ENCODE measurements at places on chromosomes 1 and 21.

GRCh38 chr1:211511947-211512346, 20.0 kb upstream of the RD3 start:
- no peak for DNase-seq

DNA sequence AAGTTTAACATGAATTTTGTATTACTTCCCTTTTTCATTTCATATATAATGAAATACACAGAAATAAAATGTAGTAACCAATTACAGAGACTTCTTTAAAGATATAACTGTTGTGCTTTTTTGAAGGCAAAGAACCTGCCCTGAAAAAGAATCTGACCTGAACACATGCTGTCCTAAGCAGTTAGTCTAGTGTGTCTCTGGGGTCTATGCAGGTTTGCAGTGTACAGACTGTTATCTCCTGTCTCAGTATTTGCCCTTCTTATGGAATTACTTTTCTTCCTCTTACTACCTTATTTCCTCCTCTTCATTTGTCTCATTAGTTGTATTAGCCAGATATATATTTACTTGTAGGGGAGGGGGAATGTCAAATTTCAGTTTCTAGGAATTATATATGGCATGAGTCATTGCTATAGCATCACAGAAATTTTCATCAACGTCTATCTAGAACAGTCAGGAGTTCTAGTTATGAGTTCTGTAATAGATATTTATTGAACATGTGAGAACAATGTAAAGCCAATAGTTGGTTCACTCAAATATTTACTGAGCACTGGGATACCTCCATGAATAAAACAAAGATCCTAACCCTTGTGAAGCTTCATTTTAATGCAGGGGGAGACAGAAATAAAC, 28.4 kb upstream of the PLEKHO1 start:
- DNase-seq, result no peak

DNA sequence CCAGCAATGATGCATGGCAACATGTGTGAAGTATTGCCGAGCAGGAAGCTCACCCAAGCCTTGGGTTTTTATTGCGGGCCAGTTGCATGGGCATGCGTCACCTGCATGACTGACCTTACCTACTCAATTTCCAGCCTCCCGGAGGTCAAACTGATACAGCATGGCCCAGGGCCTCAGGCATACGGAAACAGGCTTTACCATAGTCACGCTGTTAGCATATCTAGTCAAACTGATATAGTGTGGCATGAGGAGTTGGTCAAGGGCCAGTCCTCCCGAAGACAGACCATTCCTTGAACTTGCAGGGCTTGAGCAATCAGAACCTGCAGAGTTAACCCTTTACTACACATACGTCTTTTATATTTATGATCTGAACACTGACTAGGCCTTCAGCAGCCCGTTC, 6.4 kb upstream of the DUSP12 start:
- DNase-seq, result no peak

- no peak for DNase-seq
Measured at GRCh38 chr1:44423591-44424537, 18.8 kb downstream of the RNF220 start.

GRCh38 chr1:10514490-10515235, 39.9 kb downstream of the PEX14 start:
- DNase-seq, result no peak

DNA sequence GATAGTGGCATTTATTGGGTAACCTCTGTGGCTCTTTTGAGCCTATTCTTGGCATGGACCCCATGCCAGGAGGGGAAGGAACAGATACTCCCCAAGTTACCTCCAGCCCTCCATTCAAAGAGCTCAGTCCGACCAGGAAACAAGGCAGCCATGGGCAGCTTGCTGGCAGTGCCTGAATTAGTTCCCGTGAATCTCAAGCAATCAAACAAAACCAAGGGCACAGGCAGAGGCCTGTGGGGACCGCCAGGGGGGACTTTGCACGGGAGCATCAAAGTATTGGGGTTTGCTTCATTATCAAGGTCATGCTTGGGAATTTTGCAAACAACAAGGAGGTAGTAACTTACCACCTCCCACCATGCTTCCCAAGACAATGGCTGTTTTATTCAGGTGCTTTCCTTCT, 81.2 kb upstream of the IFFO2 start:
- no peak for DNase-seq

GRCh38 chr1:54342288-54342687, 63.9 kb downstream of the SSBP3 start:
- DNase-seq, result no peak

- no peak for DNase-seq
Measured at GRCh38 chr1:92662048-92662447, 122.9 kb downstream of the EVI5 start.

DNA sequence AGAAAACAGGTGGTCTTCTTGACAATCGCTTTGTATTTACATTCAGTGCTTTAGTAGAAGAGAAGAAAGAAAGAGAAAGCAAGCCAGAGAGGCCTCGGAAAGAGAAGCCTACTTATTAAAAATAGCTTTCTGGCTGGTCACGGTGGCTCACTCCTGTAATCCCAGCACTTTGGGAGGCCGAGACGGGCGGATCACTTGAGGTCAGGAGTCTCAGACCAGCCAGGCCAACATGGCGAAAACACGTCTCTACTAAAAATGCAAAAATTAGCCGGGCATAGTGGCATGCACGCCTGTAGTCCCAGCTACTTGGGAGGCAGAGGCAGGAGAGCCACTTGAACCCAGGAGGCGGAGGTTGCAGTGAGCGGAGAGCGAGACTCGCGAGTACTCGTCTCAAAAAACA, 1.8 kb upstream of the SLC19A2 start:
- no peak for DNase-seq

DNA sequence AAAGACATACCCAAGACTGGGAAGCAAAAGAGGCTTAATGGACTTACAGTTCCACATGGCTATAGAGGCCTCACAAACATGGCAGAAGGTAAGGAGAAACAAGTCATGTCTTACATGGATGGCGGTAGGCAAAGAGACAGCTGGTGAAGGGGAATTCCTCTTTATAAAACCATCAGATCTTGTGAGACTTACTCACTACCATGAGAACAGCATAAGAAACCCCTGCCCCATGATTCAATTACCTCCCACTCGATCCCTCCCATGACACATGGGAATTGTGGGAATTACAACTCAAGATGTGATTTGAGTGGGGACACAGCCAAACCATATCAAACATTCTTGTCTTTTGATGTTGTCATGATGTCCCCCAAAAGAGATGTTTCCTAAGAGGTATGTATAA, 103.3 kb downstream of the DUSP10 start:
- no peak for DNase-seq

- DNase-seq, result no peak
Measured at GRCh38 chr1:241532162-241532531, at the start of gene KMO. Gene KMO, plus strand, starts transcription at chr1:241532378. Its CDS starts 67 bp downstream, at chr1:241532445.

DNA sequence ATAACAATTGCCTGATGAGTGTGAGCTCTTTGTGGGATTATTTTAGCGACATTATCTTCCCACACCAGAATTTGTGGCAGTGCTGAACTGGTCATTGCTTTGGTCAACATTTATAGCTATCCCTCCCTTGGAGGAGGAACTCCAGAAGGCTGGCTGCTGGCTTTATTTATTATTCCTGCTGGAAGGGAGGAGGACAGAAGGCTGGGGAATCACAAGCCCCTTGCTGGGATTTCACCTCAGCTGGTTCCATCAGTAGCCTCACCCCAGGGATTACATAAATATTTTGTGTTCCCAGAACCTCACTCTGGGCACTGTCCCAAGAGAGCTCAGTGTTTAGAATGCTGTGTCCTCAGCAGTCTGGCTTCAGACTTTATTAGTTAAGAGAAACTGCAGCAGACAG, 102.8 kb upstream of the C1orf21 start:
- DNase-seq, result no peak

- no peak for DNase-seq
Measured at GRCh38 chr1:207313131-207313530, 8.3 kb upstream of the CD55 start.

GRCh38 chr1:208533746-208534598, 289.8 kb upstream of the PLXNA2 start:
- no peak for DNase-seq

DNA sequence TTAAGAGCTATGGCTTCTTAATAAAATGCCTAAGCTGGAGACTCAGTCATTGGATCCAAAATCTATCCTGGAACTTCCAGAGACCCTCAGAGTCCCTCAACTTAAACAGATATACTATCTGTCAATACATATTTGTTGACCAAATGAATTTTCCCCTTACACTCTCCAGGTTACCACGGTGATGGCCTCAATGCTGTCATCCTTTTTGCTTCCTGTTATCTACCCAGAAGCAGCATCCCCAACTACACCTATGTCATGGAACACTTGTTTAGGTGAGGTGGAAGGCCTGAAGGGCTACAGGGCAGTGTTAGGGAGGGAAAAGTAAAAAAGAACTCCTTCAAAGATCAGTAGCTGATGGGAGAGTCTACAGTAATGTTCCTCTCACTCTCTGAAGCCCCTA, 4.4 kb upstream of the C1orf56 start:
- no peak for DNase-seq

DNA sequence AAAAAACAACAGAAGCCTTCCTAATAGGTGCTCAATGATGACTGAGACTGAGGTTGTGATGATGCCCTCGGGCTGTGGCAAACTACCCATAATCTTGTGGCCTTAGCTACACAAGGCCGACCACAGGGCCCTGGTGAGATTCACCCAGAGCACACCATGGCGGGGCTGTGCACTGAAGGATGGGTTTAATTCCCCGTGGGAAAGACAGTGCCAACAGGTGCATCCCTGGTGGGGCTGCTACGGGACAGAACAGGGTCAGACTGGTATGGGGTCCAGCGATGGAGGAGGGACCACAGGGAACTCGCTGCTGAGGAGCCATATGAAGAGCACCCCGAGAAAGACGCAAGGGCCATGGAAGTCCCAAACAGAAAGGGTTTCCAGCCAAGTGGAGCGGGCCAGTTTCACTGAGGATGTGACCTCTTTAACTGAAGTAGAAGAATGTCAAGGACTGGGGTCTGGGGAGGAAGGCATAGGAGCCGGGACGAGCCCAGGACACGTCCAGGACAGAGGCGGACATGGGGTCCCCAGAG, 21.3 kb downstream of the PRDM15 start:
- DNase-seq, result no peak

- DNase-seq, result no peak
Measured at GRCh38 chr1:230643908-230644307, 1.6 kb downstream of the COG2 start.

- no peak for DNase-seq
Measured at GRCh38 chr1:242140836-242141235, 141.9 kb upstream of the MAP1LC3C start.

GRCh38 chr1:57489358-57490036, 65.6 kb upstream of the DAB1 start:
- no peak for DNase-seq

DNA sequence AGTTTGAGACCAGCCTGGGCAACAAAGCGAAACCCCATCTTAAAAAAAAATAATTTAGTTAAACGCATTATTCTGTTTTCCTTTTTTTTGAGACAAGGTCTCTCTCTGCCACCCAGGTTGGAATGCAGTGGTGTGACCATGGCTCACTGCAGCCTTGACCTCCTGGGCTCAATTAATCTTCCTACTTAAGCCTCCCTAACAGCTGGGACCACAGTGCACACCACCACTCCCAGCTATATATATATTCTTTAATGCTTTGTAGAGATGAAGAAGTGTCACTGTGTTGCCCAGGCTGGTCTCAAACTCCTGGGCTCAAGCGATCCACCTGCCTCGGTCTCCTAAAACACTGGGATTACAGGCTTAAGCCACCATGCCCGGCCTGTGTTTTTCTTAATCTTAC, 7.7 kb upstream of the KLF17 start:
- no peak for DNase-seq

GRCh38 chr1:217889401-217889800, 258.3 kb downstream of the SPATA17 start:
- no peak for DNase-seq

GRCh38 chr1:228512781-228513198, 25.6 kb downstream of the RNF187 start:
- no peak for DNase-seq

- DNase-seq, result no peak
Measured at GRCh38 chr1:27726173-27727044, 648 bp downstream of the FAM76A start.

DNA sequence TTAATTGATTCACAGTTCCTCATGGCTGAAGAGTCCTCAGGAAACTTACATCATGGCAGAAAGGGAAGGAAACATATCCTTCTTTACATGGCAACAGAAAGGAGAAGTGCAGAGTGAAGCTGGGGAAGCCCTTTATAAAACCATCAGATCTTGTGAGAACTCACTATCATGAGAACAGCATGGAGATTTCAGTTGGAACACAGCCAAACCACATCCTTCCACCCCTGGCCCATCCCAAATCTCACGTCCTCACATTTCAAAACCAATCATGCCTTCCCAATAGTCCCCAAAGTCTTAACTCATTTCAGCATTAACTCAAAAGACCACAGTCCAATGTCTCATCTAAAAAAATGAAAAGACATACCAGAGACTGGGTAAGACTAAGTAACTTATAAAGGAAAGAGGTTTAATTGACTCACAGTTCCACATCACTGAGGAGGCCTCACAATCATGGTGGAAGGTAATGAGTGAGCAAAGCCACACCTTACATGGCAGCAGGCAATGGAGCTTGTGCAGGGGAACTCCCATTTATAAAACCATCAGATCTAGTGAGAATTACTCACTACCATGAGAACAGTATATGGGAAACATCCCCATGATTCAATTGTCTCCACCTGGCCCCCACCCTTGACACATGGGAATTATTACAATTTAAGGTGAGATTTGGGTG, 105.2 kb downstream of the MRPL39 start:
- no peak for DNase-seq

- DNase-seq, result no peak
Measured at GRCh38 chr1:248755517-248755916, at the start of gene LYPD8. Gene LYPD8, minus strand, starts transcription at chr1:248755759. Its CDS starts 4,678 bp downstream, at chr1:248751081.

- DNase-seq, result no peak
Measured at GRCh38 chr1:22182715-22183114, 39.8 kb upstream of the WNT4 start.

DNA sequence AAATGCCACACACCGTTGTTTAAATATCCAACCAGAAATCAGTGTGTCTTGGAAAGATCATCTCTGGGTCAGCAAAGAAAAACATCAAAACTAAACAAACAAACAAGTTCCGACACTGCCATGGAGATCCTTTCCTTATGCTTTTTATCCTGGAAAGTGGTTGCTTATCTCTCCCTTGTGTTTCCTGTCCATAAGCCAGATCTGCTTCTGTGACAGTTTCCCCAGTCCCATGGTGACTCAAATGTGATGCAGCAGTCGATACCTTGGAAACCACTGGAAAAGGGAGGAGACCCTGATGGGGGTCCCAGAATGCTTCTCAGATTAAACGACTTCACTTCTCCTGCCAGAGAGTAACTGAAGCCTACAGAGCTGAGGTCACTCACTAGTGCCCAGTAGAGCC, 94.7 kb downstream of the DMRTA2 start:
- DNase-seq, result no peak

DNA sequence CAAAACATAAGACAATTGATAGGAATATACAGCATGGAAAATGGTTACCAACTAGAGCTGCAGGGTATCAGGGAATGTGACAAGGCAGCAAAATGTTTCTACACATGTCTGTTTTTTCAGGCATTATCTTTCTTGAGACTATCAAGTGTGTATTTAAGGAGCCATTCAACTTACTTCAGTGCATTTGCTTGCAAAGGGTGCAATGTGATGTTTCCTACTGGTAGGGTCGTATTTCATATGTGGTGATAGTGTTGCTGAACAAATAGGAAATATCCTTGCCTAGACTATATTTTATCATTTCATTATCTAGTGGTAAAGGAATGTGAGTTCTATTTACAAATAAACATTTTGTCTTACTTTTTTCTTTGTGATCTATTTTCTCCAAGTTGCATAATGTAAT, 42.4 kb downstream of the PTPRC start:
- no peak for DNase-seq
